ENCODE measurements at places on chromosomes 6 and 20.

DNA sequence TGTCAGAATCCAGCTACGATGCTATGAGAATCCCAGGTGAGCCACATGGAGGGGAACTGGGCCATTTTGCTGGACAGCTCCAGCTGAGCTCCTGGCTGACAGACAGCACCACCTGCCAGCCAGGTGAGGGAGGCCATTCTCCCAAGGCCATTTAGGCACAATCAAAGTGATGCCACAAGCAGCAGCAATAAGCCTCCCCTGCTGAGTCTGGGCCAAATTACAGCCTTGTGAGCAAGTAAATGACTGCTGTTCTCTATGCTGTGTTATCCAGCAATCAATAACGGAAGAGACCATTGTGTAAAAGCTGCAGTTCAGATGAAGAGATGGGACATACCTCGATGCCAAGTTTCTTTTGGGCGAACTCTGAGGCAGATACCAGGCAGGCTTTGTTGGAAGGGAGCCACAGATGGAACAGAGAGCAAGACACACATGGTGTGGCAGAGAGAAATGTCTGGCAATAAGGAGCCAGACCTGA is 14.0 kb upstream of the SCGN start:
- DNase-seq, result no peak

GRCh38 chr6:130138116-130138908 is 84.4 kb downstream of the SAMD3 start:
- no peak for DNase-seq

- no peak for DNase-seq
These were observed 18.7 kb upstream of the LAMP5 start for GRCh38 chr20:9495701-9496100.

- peak; percentile 90 for DNase-seq
These were observed 104.8 kb downstream of the CDH26 start for GRCh38 chr20:60063048-60063451.

DNA sequence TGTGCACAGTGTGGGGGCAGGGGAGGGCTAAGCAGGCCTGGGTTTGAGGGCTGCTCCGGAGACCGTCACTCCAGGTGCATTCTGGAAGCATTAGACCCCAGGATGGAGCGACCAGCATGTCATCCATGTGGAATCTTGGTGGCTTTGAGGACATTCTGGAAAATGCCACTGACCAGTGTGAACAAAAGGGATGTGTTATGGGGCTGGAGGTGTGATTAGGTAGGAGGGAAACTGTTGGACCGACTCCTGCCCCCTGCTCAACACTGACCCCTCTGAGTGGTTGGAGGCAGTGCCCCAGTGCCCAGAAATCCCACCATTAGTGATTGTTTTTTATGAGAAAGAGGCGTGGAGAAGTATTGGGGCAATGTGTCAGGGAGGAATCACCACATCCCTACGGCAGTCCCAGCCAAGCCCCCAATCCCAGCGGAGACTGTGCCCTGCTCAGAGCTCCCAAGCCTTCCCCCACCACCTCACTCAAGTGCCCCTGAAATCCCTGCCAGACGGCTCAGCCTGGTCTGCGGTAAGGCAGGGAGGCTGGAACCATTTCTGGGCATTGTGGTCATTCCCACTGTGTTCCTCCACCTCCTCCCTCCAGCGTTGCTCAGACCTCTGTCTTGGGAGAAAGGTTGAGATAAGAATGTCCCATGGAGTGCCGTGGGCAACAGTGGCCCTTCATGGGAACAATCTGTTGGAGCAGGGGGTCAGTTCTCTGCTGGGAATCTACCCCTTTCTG is 44.0 kb upstream of the TTPAL start:
- DNase-seq, result no peak

- DNase-seq, result peak; percentile 24
These were observed 49.1 kb downstream of the MAP3K7 start for GRCh38 chr6:90537723-90538258.

DNA sequence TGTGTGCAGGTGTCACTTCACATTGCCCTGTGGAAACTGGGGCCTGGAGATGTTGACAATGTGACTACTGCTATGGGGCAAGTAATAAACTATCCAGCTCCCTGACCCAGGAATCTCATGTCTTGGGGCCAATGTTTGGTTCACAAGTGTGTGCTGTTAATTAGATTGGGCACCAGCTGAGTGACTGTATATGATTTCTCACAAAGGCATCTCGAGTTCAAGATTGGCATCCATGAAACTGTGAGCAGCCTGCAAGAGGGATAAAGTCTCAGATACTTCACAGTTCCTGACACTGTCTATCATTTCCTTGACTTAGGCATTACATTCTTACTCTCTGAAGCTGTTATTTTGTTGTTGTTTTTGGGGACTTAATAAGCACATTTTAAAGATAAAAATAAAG is 264.0 kb downstream of the PRKN start:
- no peak for DNase-seq

DNA sequence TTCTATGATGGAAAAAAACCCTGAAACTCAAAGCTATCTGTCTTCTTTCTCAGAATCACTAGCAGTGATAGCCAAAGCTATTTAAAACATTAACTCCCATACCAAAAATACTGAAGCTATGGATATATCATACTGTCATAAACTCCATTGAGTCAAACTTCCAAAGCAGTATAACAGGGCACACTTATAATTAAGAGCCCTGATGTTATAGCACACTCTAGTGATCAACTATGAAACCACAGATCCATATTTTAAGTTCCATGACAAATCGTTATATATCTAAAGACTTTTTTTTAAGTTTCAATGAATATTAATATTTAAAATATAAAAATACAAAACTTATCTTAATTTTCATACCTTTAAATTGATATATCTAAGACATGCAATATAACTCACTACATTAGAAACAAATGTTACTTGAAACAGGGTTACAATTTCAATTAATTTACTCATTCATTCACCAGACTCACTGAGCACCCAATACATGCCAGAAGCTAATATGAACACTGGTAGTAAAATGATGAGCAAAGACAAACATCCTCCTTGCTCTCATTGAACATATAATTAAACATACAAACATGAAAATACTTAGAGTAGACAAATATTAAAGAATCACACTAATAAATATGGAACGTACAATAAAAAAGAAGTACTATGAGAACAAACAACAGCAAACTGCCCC is 69.3 kb downstream of the IBTK start:
- DNase-seq, result peak; percentile 20

GRCh38 chr6:79610306-79611009 is 20.7 kb upstream of the SH3BGRL2 start:
- DNase-seq, result no peak

- no peak for DNase-seq
These were observed 36.8 kb upstream of the CLIC5 start for GRCh38 chr6:46052479-46052878.

DNA sequence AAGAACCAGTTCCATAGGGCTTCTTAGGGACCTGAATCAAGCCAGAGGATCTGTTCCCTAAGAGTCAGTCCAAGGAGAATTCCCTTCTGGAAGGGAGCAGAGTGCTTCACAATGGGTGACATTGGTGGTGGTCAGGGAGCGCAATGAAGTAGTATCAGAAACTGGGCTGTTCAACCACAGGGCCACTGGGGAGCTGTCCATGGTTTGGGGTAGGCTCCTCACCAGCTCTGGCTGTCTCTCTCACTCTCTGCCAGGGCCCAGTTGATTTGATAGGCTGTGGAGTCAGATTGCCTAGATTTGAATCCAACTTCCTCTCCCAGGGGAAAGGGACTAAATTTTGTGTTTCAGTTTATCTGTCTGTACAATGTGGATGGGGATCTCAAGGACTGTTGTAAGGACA is 36.7 kb upstream of the CHD6 start:
- DNase-seq, result peak; percentile 57

GRCh38 chr6:120214088-120214499 is 864.5 kb upstream of the MAN1A1 start:
- no peak for DNase-seq

GRCh38 chr20:25695532-25696370 is 902 bp downstream of the ZNF337 start:
- peak; percentile 39 for DNase-seq

- no peak for DNase-seq
These were observed 18.7 kb upstream of the HCK start for GRCh38 chr20:32033316-32033715.

- DNase-seq, result no peak
These were observed 610.3 kb downstream of the KHDRBS2 start for GRCh38 chr6:61675734-61676133.

GRCh38 chr20:63295422-63295821 is 2.4 kb downstream of the COL20A1 start:
- DNase-seq, result no peak

DNA sequence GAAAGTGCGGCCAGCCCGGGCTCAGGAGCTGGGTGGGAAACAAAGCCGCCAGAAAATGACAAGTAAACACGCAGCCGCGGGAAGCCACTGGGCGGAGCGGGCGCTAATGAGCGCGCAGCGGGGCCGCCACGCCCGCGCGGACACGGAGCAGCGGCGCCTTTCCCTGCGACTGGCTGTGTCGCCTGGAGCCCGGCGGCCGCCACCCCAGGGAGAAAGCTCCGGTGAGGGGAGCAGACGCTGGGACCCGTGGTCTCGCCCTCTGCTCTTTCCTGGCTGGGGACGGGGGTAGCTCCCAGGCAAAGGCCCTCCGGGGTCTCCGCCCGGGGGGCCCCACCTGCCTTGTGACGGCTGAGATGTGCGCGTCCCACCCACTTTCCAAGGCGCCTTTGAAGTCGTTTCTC is 54.9 kb downstream of the PRR18 start:
- peak; percentile 43 for DNase-seq

- no peak for DNase-seq
These were observed 19.3 kb downstream of the ADA start for GRCh38 chr20:44632103-44632752.

DNA sequence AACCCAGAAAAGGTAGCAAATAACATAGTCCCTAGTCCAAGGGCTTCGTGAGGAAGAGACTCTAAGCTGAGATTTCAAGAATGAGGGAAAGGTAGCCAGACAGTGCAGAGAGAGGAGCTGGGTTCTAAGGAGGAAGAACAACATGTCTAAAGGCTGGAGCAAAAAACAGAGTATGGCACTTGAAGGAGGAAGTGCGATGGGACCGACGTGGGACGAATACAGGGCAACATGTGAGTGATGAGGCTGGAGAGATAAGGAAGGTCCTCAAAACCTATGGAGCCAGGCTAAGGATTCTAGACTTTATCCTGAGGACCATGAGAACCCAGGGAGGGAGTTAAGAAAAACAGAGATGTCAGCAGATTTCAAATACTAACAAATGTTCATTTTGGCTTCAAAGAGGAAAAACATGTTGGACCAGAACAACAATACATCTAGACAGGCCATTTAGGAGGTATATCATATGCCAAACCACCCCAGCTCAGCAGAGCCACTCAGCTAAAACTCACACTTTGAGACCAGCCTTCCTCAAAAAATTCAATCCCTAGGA is 17.5 kb downstream of the ATXN1 start:
- no peak for DNase-seq

GRCh38 chr6:158085261-158086053 is 82.6 kb downstream of the SERAC1 start:
- DNase-seq, result no peak

DNA sequence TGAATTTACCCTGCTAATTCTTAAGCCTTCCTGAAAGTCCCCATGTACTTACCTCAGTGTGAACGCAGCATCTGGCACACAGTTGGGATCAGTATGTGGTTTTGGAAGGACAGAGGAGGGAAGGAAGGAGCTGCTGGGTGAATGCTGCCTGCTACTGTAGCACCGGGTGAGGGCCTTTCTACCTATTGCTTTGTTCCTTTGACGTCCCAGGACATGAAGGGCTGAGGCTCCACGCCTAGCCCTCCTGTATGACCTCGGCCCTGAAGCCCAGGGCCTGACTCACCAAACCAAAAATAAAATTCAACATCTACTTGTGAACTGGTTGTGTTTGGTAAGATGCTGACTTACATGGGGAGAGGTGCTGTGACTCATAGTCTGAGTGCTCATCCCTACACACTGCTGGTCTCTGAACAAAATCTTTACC is 51.1 kb downstream of the ARID1B start:
- DNase-seq, result peak; percentile 88

GRCh38 chr6:53280207-53280606 is 68.5 kb downstream of the ELOVL5 start:
- DNase-seq, result no peak

DNA sequence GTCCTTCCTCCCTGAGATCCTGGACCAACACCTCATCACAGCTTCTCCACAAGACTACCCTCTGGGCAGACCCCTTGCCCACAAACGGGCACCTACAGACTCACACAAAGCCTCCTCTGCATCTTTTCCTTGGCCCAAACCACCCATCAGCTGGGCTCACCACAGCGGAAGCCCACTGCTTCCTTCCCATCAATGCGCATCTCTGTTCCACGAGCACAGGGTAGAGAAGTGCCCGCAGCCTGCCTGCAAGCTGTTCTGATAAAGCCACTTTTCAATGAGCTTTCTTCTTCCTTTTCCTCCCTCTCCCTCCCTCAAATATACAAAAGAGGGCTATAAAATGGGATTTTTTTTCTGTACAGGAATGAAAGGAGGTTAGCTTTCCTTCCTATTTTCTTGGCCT is 111.2 kb downstream of the NFATC2 start:
- no peak for DNase-seq

DNA sequence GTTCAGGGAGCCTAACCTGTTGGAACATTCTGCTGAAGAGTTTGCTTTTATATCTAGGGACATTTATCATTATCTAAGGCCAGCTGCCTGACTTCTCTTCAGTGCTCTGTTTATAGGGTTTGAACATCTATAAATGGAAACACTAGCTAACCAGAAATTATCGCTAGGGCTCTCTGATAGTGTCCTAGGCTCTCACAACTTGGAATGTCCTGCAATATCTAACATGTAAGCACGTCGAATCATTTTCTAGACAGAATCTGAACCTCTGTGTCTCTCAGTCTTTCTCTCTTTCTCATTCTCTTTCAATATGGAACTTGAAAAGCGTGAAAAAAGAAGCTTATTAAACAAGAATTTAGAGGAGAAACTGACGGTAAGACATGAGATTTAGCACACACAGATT is 92.5 kb upstream of the MLIP start:
- DNase-seq, result no peak

- no peak for DNase-seq
These were observed 126.2 kb downstream of the CD164 start for GRCh38 chr6:109255946-109256640.

DNA sequence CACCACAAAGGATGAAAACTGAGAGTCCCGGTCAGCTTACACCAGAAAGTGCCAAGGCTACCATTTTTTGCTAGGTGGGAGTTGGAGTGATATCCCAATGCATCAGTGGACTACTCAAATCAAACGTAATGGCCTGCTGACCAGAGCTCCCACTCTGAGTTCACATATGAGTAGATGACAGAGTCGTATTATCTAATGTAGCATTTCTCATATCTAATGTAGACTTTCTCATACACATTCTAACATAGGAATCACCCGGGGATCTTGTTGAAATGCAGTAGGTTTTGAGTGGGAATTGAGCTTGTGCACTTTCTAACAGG is 38.4 kb upstream of the FUCA2 start:
- DNase-seq, result no peak

DNA sequence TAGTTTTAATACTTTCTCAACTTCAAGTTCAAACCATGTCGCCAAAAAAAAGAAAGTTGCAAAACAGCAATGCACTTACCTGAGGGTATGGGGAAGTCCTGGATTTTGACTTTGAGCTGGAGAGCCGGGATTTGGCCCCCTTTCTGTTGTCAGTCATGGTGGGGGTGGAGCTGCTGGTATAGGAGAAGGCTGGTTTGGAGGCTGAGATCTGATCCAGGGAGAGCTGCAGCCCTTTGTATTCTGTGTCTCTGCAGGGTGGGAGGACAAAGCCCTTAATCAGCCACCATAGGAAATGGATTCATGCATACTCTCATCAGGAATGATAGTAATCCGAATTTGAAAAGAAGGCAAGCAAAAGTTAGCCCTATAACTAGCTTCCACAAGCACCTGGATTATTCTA is 44.0 kb downstream of the SIM1 start:
- no peak for DNase-seq

Data from AG20443 (cell line).